ENCODE measurements at places on chromosomes 16 and 17. TPM values are rescaled to one million over a fixed set of nuclear protein-coding genes. Genes with fewer than 3 reads are reported as not detected.

The KRT17 gene
- 253 TPM for total RNA-seq

The ACSM2A gene
- not detected for total RNA-seq

The EPOP gene
- total RNA-seq = not detected

The GRAPL gene
- total RNA-seq = 3.9 TPM

The TBC1D3C gene
- total RNA-seq = not detected

The GJC1 gene
- 29.1 TPM for total RNA-seq

The PERCC1 gene
- not detected for total RNA-seq

The NUBP2 gene
- total RNA-seq = 59.2 TPM

The KIF2B gene
- not detected for total RNA-seq

The ARHGAP23 gene
- 67.0 TPM for total RNA-seq
